ENCODE measurements at places on chromosomes 2 and 18.
A peak's percentile ranks its signal among the peaks of the same experiment; 100 is the strongest.

- peak overlapping the region; percentile 86 for H3K27ac ChIP-seq
- H3K4me1 ChIP-seq: peaks cover 79% of the 10 kb centered on the region
- no peaks in the 10 kb centered on the region for H3K27me3 ChIP-seq
- no peak for DNase-seq
- no peaks in the 10 kb centered on the region for H3K36me3 ChIP-seq
Measured at GRCh38 chr2:48320742-48321141, 209.2 kb upstream of the STON1 start.

DNA sequence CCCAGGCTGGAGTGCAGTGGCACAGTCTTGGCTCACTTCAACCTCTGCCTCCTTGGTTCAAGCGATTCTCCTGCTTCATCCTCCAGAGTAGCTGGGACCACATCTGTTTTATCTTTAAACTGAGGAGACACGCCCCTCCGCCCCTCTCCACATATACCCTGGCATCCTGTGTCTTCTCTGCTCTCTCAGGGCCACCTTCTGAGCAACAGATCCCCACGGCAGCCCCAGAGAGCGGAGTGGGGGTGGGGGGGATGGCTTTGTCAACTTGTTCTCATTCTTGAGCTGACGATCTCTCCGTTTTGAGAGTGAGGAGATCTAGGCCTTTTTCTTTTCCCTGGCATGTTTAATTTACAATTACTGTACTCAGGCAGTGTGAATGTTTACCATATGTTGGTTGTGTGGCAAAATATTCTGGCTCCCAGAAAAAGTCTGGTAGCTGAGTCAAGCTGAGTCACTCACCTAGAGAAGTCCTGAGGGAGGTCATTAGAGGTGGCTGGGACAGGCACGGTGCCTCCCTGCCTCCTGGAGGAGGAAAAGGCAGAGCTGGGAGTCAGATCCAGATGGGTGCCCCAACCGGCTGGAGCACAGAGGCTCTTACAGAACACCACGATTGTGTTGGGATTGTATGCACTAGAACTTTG, 19.5 kb upstream of the ID2 start:
- peaks cover 46% of the 10 kb centered on the region for H3K27me3 ChIP-seq
- no peaks in the 10 kb centered on the region for H3K36me3 ChIP-seq
- DNase-seq: no peak
- H3K27ac ChIP-seq: no peak overlapping the region

DNA sequence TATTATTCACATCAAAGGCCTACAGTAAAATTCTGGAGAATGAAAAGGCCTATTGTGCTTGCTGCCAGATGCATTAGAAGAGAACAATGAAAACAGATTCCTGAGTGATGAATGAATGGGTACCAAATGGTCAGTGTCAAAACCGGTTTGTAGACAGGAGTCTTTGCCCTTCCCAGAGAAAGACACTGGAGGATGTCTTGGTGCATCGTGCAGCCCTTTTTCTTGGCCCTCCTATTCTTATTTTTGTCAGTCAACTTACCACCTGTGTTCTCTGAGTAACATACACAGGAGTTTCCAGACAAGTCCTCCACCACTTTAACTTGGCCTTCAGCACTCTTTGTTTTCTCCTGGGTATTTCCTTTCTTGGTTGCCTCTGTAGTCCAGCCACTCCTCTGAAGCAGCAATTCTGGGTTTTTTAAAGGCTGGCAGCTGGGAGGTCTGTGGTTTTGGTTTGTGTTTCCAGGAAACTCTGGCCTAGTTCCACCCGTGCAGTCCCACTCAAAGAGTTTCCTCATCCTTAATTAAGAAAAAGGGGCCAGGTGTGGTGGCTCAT, 29.4 kb downstream of the PSTPIP2 start:
- no peaks in the 10 kb centered on the region for H3K4me1 ChIP-seq
- H3K36me3 ChIP-seq: no peaks in the 10 kb centered on the region

DNA sequence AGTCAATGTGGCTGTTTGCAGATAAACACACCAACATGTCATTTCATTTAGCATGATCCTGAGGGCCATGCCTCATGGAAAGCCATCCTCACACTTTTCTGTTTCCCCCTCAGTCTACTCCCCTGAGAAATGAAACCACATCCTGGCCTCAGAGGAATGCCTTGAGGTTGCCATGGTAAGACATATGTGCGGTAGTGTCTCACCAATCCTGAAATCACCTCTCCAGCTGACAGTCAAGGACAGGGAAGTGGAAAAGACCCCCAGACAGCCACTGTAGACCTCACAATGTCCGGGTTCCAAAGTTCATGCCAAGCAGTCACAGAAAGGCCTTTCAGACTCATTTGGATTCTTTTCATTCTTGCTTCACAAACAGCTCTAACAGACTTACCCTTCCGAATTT, 175.2 kb upstream of the PKDCC start:
- H3K36me3 ChIP-seq: no peaks in the 10 kb centered on the region
- peaks cover 9% of the 10 kb centered on the region for H3K27me3 ChIP-seq
- H3K4me3 ChIP-seq: no peak overlapping the region
- no peak overlapping the region for H3K27ac ChIP-seq

DNA sequence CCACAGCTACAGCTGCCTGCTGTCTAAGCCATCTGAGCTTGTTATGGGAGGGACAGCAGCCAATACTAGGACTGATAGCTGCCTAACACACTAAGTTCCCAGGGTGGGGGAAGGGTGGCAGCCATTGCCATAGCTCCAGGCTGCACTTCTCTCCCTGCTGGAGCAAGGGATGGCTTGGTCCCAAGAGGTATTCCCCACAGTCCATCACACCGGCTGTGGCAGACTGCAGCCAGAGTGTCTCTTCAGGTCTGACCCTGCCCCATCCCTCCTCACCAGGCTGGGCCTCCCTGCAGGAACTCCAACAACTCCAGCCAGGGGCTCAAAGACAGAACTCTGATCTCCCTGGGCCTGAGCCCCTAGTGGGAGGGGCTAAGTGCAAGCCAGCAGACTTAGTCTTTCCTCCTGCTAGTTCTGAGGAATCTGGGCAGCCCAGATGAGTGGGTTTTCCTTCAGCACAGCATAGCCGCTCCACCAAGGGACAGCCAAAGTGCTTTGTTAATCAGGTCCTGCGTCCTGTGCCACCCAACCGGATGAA, 632.1 kb downstream of the SOCS6 start:
- H3K36me3 ChIP-seq: no peaks in the 10 kb centered on the region
- H3K4me3 ChIP-seq: no peak overlapping the region
- no peak overlapping the region for H3K27ac ChIP-seq
- H3K4me1 ChIP-seq: no peaks in the 10 kb centered on the region

DNA sequence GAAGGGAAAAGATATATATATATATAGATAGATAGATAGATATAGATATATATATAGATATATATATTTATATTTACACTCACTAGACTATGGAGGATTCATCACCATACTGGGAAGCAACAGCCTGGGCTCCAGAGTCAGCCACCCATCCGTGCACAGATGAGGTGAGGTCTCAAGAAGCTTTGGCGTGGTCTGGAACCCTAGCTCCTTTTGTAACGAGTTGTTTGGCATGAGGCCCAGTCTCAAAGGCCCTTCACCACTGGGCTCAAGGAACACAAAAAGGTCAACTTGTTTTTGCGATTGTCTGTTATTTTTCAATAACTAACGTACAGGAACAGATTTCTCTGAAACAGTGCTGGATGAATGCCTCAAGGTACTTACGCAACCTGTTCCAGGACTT, 448.7 kb downstream of the CMPK2 start:
- peaks cover 4% of the 10 kb centered on the region for H3K27me3 ChIP-seq
- no peak overlapping the region for H3K27ac ChIP-seq
- peaks cover 8% of the 10 kb centered on the region for H3K4me1 ChIP-seq
- H3K36me3 ChIP-seq: no peaks in the 10 kb centered on the region
- DNase-seq: no peak

- H3K4me3 ChIP-seq: no peak overlapping the region
- no peaks in the 10 kb centered on the region for H3K4me1 ChIP-seq
- peaks cover 42% of the 10 kb centered on the region for H3K36me3 ChIP-seq
- no peak overlapping the region for H3K27ac ChIP-seq
Measured at GRCh38 chr2:3349211-3349693, 28.4 kb downstream of the EIPR1 start.

DNA sequence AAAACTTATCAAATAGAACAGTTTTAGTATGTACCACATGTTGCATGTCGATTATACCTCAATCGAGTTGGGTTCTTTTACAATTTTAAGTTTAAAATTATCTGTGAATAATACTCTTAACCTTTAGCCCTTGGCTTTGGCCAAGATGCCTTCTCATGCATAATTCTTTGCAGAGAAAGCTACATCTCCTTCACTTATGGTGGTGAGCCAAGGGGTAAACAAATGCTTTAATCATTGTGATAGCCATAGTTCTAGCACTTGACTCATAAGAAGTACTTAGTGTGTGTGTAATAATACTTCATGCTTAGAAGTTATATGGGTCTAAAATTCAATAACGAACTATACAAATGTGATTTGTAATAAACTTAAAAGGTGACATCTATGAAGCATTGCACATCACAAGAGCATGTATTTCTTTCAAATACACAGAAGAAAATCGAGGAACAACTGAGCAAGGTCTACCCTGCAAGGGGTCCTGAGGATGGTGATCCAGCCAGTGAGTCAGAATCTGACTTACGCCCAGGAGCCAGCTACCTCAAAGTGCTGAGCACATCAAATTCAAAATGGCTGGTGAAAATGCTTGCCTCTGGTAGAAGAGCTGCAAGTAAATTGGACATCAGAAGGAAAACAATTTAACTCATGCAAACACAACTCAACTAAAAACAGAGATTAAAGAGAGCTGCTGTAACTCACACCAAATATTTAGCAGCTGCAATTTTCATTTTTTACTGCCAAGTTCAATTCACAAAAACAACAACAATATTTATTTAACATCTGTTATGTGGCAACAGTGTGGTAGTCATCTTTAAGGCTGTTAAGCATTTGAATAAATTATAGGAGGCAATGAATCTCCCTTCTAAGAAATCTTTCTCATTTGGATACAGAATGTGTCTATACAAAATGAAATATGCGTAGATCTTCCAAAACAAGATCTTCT, 23.8 kb upstream of the TTC39C start:
- no peaks in the 10 kb centered on the region for H3K27me3 ChIP-seq
- no peaks in the 10 kb centered on the region for H3K36me3 ChIP-seq
- no peak overlapping the region for H3K27ac ChIP-seq
- no peak for DNase-seq

- H3K4me1 ChIP-seq: no peaks in the 10 kb centered on the region
- peaks cover 9% of the 10 kb centered on the region for H3K36me3 ChIP-seq
- peaks cover 5% of the 10 kb centered on the region for H3K27me3 ChIP-seq
- DNase-seq: no peak
- no peak within 1 kb of the TSS for H3K4me3 ChIP-seq
Measured at GRCh38 chr2:218607436-218608115, at the start of gene PLCD4. TSS of gene PLCD4 (plus strand) at chr2:218607899. CDS start at chr2:218615740, 7,841 bp downstream.

DNA sequence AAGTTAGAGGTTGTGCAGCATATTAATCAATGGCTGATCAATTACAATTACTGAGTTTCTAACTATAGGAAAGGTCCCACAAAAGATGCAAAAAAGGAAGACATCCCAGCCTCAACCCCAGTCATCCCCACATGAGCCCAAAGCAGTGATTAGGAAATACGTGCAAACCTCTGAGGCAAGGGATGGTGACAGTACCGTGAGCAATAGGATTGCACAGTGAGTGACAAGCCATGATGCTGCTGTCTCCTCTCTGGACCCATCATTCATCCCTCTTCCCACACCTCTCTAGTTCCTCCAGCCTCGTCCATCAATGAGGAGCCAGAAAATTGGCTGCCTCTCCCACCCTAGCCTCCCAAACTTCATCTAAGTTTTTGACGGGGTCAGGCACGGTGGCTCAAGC, 4.0 kb upstream of the SLC11A1 start:
- H3K27me3 ChIP-seq: peaks cover 8% of the 10 kb centered on the region
- no peak overlapping the region for H3K27ac ChIP-seq
- DNase-seq: no peak
- no peak overlapping the region for H3K4me3 ChIP-seq
- H3K36me3 ChIP-seq: no peaks in the 10 kb centered on the region

DNA sequence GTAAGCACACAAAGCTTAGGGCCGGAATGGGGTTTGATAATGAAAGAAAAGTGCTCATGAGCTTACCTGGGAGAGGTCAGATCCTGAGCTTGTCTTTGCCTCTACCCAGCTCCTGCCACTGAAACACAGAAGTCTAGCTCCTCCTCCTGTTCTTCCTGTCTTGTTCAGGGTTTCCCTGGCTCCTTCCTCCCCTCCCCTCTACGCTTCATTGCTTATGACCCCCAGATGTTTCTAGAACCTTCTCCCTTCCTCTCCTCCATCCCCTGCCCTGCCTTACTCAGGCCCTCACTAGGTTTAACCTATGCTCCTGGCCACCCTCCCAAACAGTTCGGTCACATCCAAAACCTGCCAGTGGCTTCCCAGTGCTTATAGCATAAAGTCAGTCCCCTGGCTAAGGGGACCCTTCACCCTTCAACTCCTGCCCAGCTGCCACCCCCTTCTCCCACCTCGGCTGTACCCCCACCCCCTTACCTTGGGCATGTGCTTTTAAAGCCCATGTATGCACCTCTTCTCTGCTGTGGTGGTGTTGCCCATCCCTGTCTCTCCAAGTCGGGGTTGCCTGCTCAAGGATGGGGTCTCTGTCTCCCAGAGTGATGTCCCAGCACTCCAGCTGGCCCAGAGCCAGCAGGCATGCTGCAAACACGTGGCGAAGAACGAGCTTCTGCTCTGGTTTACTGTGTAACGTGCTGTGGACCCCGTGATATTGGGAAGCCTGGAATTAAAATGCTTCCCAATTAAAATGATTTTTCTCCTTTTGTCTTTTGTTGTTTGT, 233.6 kb downstream of the TPGS2 start:
- peaks cover 8% of the 10 kb centered on the region for H3K27me3 ChIP-seq
- no peak overlapping the region for H3K27ac ChIP-seq
- no peak for DNase-seq
- H3K4me3 ChIP-seq: no peak overlapping the region

- H3K4me3 ChIP-seq: no peak overlapping the region
- H3K27me3 ChIP-seq: no peaks in the 10 kb centered on the region
Measured at GRCh38 chr2:150404147-150404546, 83.3 kb downstream of the RND3 start.

- peaks cover 33% of the 10 kb centered on the region for H3K27me3 ChIP-seq
- peaks cover 5% of the 10 kb centered on the region for H3K36me3 ChIP-seq
- no peaks in the 10 kb centered on the region for H3K4me1 ChIP-seq
- DNase-seq: no peak
- no peak overlapping the region for H3K27ac ChIP-seq
Measured at GRCh38 chr2:9975805-9976447, 24.4 kb downstream of the GRHL1 start.

GRCh38 chr2:136360790-136361189, 242.8 kb upstream of the CXCR4 start:
- H3K27ac ChIP-seq: no peak overlapping the region
- H3K4me1 ChIP-seq: peaks cover 15% of the 10 kb centered on the region
- H3K4me3 ChIP-seq: no peak overlapping the region
- no peak for DNase-seq

- no peaks in the 10 kb centered on the region for H3K27me3 ChIP-seq
- peak overlapping the region; percentile 84 for H3K4me3 ChIP-seq
- H3K36me3 ChIP-seq: peaks cover 8% of the 10 kb centered on the region
- H3K27ac ChIP-seq: peak overlapping the region; percentile 92
- peak; percentile 81 for DNase-seq
Measured at GRCh38 chr2:74181739-74182138, 3.1 kb upstream of the MOB1A start.

- H3K4me1 ChIP-seq: peaks cover 62% of the 10 kb centered on the region
- no peaks in the 10 kb centered on the region for H3K27me3 ChIP-seq
- H3K4me3 ChIP-seq: no peak overlapping the region
- no peaks in the 10 kb centered on the region for H3K36me3 ChIP-seq
- H3K27ac ChIP-seq: peak overlapping the region; percentile 92
Measured at GRCh38 chr2:64837116-64837731, 152.0 kb upstream of the SLC1A4 start.

- no peaks in the 10 kb centered on the region for H3K27me3 ChIP-seq
- H3K36me3 ChIP-seq: peaks cover 8% of the 10 kb centered on the region
- no peak for DNase-seq
- H3K27ac ChIP-seq: no peak overlapping the region
- H3K4me3 ChIP-seq: no peak overlapping the region
- H3K4me1 ChIP-seq: peaks cover 31% of the 10 kb centered on the region
Measured at GRCh38 chr2:37084797-37085196, 479 bp downstream of the GPATCH11 start.

Measured in naive B cell (primary cell).